ENCODE measurements at places on chromosomes 1 and 21.
A peak's percentile ranks its signal among the peaks of the same experiment; 100 is the strongest.

DNA sequence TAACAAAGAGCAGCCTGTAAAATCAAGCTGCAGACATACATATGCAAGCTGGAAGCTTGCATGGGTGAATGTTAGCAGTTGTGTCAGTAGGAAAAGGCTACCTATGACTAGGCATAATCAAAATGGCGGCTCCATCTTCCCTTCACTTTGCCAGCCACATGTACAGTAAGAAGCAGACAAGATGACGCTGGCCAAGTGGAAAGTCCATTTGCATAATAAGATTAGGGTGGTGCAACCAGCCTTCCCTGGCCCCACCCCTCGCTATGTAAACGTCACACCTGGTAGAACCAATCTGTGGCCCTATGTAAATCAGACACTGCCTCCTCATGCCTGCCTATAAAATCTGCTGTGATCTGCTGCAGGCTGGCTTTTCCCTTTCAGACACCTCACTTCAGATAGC is 171.9 kb upstream of the USP25 start:
- DNase-seq: no peak

- no peak for DNase-seq
Measured at GRCh38 chr1:67460676-67461500, 30.7 kb upstream of the SERBP1 start.

GRCh38 chr1:44924835-44925464 is 61.4 kb downstream of the EIF2B3 start:
- peak; percentile 74 for DNase-seq

DNA sequence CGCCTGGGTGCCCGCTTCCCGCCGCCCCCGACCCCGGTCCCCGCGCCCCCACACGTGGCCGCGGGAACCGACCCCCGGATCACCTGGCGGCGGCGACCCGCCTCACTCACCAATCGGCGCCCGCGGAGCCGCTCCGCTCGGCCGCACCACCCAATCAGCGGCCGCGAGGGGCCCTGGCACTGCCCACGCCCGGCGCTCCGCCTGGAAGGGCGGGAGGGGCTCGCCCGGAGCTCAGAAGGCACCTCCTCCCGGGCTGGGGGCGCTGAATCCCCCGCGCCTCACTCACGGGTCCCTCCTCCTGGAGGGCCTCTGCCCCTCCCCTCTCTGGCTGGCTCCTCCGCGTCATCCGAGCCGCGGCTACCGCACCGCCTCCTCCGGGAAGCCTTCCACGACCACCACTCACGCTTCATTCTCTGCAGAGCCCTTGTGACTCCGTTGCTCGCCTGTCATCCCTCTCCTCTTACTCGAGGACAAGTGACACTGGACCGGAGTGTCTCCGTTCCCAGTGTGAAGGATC is 374 bp downstream of the SH2D5 start:
- peak; percentile 92 for DNase-seq

- DNase-seq: peak; percentile 77
Measured at GRCh38 chr1:183318433-183318832, 99.7 kb downstream of the NMNAT2 start.

- no peak for DNase-seq
Measured at GRCh38 chr1:33797849-33798248, 66.0 kb upstream of the HMGB4 start.

GRCh38 chr1:235997049-235997448 is 67.8 kb downstream of the NID1 start:
- DNase-seq: no peak

DNA sequence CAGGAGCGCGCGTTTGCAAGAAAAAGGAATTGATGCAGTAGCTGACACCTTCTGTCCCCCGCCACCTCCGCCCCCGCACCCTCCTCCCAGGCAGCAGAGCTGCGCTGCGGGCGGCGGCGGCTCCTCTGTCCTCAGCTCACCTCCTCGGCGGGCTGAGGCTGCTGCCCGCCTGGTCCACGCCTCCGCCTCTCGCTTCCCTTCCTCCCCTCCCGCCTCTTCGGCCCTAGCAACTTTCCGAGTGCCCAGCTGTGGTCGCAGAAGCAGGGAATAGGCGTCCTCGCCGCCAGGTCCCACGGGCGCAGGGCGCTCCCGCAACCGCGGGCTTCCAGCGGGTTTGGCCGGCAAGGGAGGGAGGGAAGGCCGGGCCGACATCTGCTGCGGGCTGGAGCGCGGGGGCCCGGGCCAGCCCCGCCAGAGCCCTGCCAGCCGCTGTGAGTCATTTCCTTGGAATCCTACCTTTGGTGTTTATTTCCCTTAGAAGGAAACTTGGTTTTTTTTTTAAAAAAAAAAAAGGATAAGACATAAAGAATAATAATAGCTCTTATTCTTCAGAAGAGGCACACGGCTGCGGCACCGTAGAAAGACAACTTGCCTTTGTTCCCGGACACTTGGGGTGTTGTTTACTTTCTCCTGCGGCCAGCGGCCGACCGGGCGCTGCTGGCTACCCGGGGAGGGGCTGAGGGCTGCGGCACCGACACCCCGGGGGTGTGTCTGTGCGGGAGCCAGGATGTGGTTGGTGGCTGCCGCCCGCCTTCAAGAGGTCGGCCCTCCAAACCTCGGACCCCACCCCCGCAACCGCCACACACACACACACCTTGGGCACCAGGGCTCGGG is 1.1 kb downstream of the SERTAD4 start:
- peak; percentile 75 for DNase-seq

DNA sequence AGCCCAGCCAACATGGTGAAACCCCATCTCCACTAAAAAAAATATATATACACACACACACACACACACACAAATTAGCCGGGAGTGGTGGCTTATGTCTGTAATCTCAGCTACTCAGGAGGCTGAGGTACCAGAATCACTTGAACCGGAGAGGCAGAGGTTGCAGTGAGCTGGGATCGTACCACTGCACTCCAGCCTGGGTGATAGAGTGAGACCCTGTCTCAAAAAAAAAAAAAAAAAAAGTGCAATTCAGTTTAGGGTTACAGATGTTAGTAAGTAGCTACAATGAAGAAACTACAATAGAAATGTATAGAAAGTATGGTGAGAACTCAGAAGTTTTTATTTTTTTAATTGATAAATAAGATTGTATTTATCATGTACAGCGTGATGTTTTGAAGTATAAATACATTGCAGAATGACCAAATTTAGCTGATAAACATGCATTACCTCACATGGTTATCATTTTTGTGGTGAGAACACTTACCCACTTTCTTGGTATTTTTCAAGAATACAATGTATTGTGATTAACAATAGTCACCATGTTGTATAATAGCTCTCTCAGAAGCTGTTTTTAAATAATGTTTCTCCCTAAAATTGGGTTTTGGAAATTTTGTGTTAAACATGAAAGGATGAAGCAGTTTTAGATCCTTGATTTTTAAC is 17.9 kb downstream of the KDM1A start:
- no peak for DNase-seq

- DNase-seq: no peak
Measured at GRCh38 chr1:157025385-157025784, 20.2 kb downstream of the ARHGEF11 start.

Data from foreskin keratinocyte (primary cell).